ENCODE measurements at places on chromosomes 6 and 20. TPM values are rescaled to one million over a fixed set of nuclear protein-coding genes. Genes with fewer than 3 reads are reported as not detected.

Gene RPRD1B
- total RNA-seq, result 9.4 TPM

Gene SRMS
- not detected for total RNA-seq

Gene PDE10A
- total RNA-seq, result 0.34 TPM

Gene SPATS1
- not detected for total RNA-seq

Gene MYCT1
- total RNA-seq, result not detected

Gene TRIM10
- not detected for total RNA-seq

Gene STX11
- total RNA-seq, result 1.2 TPM

Gene SEMG1
- total RNA-seq, result not detected

Gene VIP
- not detected for total RNA-seq

Gene CHRNA4
- total RNA-seq, result not detected

Gene ESR1
- under 0.01 TPM for total RNA-seq

Gene OR2J3
- not detected for total RNA-seq

Gene ZNF165
- total RNA-seq, result 0.45 TPM
